Germinal center (tissue), 1 donor: ENCODE measurements at places on chromosomes 1 and 21.

DNA sequence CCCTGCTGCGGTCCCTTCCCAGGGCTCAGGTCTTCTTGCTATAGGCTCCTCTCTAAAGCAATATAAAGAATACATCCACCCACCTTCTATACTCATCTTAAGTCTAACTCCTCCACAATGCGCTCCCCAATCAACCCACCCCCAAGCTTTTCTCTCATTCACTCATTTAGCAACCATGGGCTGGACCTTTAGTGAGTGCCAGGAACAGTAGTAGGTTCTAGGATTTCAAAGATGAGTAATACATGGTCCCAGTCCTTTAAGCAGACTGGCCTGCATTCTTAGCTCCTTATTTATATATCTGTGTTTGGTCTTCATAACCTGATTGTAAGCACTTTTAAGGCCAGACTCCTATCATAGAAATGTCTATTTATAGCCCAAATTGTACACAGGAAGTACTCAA, 5.9 kb downstream of the CAMK1G start:
- no peak for DNase-seq

DNA sequence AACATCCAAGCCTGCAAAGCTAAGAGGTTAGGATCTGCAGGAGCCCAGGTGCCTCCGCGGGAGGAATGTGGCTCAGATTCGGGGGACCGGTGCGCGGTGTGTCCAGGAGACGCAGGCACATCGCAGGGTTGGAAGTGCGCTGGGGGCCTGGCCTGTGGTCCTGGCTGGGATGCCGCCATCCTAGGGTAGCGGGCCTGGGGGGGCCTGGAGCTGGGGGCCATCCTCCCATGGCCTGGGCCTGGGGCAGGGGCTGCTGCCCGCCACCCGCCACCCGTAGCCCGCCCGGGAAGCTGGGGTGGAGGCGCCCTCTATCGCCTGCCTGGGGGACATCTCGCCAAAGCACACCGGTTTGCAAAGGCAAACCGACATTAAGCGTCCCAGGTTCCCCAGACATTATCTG, 170.6 kb upstream of the ARHGEF16 start:
- peak; percentile 13 for DNase-seq

DNA sequence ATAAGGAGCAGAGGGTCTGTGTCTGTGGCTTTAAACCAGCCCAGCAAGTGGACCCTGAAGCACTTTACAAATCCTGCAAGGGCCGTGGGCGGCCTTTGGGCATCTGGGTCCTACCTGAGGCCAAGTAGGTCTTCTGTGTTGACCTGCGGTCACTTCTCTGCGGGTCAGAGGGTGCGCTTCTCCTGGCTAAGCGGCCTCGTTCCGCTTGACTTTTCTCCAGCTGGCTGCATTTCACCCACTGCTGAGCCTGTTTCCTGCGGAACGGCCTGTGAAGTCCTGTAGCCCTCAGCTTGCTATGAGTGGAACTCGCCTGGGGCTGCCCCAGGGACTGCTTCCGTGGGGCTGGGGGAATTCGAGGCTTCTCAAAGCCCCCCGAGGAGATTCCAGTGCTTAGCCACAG, 43.3 kb downstream of the SLC37A1 start:
- DNase-seq: peak; percentile 48

DNA sequence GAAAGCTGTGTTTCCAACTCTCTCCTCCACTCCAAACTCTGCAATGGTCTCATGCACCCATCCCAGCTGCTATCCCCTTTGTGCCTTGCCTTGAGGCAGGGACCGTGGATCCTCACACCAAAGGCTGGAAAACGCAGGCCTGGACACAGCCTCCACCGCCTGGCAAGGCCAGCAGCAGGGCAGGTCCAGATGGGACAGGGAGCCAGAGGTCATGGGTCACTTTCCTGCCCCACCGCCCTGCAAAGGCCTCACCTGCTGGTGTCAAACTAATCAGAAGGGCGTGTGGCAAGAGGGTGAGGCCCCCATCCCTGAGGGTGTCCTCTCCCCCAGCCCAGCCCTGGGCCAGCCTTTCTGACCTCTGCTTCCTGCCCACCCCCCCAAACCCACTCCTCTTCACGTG, 106.3 kb downstream of the PAX7 start:
- DNase-seq: no peak

DNA sequence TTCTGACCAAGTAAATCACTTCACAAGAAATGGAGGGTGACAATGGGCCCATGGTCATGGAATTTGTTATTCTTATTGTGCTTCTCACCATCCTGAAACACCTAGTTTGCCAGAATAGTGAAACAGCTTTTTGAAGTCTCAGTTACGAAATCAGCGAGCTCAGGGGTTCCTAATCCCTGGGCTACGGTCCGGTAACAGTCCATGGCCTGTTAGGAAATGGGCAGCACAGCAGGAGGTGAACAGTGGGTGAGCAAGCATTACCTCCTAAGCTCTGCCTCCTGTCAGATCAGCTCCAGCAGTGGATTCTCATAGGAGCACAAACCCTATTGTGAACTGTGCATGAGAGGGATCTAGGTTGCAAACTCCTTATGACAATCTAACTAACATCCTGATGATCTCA, 1356.3 kb downstream of the KCNT2 start:
- DNase-seq: no peak
